Small intestine (tissue), 16 donors: ENCODE measurements at places on chromosomes 5 and 9.

DNA sequence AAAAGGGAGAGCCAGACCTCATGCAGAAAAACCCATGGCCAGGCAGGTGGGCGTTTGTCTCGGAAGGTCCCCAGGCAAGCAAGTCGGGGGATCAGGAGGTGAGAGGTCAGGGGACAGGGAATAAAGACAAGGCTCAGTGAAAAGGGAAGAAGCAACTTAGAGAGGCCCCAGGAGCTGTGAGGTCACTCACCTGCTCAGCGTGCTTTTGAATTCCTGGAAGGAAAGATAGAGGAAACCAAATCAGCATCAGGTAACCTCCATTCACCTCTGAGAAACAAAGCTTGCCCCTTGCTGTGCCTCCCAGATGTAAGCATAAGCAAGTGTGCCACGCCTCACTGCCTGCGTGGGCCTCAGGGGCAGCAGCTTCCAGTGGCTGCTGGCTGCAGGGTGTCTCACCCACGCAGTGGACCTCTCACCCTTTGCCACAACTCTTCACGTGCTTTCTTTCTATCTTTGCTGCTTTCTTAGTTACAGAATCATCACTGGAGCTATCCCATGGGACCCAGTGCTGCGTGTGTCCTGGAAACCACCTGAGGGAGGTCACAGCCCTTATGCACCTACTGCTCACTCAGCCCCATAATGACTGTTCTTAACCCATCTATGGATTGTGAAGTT is 6.0 kb downstream of the TRIM7 start:
- DNase-seq: no peak

GRCh38 chr5:21792748-21793147 is 1060.4 kb downstream of the CDH12 start:
- no peak for DNase-seq

- no peak for DNase-seq
Observed at GRCh38 chr5:82720213-82721086, 356.7 kb downstream of the TMEM167A start.

DNA sequence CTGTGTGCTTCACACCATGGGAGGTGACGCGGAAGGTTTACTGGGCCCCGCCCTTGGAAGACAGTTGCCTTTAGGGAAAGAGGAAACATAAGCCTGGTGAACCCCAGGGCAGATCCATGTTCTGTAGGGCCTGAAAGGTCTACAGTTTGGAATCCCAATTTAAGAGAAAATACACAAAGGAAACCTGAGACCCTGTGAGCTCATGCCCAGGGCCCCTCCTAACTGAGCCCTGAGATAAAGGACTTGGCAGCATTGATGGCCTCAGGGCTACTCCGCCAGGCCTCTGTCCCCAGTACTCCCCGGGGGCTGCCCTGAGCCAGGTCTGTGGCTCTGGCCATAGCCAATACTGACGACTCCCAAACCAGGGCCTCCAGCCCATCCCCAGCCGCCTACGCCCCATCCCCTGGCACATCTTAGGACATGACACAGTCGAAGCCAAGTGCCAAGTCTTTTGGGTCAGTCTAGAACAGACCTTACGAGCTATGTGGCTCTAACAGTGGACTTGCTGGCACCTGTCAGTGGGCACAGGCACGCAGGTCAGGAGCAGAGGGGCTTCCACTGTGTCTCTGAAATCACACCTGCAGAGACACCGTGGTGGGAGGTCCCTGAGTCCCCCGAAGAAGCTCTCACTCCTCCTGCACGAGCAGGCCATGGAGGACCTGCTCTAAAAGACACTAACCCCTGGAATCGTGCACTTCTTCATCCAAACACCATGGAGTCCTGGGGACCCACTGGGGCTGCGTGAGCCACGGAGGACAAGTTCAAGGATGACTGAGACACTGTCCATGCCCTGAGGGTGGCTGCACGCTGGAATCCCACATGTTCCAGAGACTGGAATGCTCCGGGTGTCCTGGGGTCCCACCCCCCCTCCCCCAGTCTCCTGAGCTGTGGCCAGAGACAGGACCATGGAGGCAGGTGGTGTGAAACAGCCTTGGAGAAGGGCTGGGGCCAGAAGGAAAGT is 40.3 kb upstream of the BARHL1 start:
- no peak for DNase-seq
